ENCODE measurements at places on chromosomes 3 and 15.

DNA sequence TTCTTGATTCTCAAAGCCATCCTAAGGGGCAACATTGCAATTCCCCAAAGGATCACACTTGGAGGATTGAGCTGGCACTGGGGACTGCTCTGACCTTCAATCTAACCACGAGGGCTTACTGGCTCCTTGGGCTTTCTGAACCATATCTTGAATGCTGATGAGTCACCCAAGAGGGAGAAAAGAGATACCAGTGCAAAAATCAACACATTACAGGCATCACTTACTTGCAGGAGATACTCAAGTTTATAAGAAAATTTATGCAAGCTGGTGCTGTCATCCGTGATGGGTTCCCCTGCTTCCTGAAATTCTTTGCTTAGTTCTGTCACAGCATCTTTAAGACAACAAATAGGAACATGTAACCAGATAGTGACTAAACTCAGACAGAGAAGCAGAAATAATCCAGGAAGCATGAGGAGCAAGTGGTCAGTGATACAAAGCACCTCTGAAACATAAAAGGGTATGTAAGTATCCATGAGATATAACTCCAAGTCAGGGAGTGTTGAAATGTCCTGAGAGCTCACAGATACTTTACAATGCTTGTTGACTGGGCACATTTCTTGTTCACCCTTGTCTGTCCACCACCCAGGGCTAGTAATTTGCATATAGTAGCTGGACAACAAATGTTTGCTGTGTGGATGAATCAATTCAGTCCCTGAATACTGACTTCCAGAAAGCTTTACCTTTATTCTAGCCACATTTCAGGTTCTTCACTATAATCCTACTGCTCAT, 14.1 kb downstream of the FYCO1 start:
- DNase-seq, result no peak

GRCh38 chr3:37202035-37202434, 27.7 kb upstream of the LRRFIP2 start:
- DNase-seq, result no peak

GRCh38 chr3:87370007-87370406, 93.6 kb upstream of the POU1F1 start:
- DNase-seq, result peak; percentile 5

DNA sequence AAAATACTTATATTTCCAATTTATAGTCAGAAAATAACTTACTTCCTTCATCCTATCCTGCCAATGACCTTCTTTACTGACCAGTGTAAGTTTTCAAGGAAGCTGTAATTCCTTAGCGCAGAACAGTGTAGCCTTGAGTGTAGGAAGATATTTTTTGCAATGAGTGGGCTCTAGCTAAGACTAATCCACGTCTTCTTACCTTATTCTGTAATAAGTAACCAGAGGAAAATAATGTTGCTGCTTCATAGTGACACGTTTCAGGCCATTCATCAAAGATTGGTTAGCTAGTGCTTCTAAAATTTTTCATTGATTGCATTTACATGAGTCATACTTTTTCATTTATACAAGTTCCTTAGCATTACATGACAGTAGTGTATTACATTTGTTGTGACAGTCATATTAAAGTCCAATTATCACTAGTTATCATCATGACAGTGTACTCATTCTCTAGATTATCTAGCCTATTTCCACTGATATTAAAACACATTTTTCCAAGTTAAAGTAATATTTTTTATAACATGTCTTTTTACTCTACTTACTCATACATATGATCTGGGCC, 403.8 kb upstream of the EPHA3 start:
- no peak for DNase-seq

GRCh38 chr15:63983061-63983711, 63.1 kb downstream of the DAPK2 start:
- no peak for DNase-seq

DNA sequence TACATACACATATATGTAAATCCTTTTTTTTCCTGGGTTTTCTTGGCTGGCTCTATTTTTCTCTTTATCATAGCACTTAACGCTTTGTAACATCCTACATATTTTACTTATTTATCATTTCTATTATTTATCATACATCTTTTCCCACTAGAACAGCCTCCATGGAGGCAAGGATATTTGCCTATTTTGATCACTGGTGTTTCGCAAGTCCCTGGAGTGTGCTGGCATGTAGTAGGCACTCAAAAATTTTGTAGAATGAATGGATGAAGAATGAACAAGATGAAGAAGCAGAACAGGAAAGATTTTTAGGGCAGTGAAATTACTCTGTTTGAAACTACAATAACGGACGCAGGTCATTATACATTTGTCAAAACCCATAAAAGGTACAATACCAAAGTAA, 83.0 kb upstream of the PTX3 start:
- DNase-seq, result no peak

GRCh38 chr3:123256256-123256655, 54.5 kb downstream of the SEC22A start:
- DNase-seq, result no peak

DNA sequence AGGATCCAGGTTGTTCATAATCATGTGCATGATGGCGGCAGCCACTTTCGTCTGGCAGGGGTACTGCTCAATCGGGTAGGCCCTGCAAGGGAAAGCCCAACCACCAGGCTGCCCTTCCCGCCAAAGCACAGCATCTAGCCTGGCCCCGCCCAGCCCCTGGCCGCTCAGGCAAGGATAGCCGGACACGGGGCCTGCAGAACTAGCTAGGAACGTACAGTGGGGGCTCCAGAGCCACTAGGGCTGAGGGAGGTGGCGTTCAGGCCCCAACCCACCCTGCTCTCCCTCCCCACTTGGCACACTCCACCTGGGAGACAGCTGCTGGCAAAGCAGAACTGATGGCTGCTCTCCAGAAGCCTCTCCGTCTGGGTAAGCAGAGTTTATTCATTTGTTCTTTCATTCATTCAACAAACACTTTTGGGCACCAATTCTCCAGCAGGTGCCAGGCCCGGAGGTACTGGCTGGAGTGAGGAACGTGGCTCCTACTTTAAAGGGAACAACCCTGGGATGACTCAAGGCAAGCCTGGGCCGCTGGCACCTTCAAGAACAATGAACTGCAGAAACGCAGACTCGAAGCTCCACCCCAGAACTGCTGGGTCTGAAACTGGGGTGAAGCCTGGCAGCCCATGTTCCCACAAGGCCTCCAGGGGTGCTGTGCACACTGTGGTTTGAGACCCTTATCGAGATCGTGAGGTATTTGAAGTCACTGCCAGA, 7.8 kb downstream of the UROC1 start:
- no peak for DNase-seq

GRCh38 chr3:152472672-152472954, 203.9 kb downstream of the MBNL1 start:
- DNase-seq, result no peak

- no peak for DNase-seq
Observed at GRCh38 chr3:71244826-71245488, 338.6 kb downstream of the FOXP1 start.

GRCh38 chr3:13883681-13884080, 3.8 kb upstream of the WNT7A start:
- DNase-seq, result no peak

- DNase-seq, result no peak
Observed at GRCh38 chr3:127735767-127736693, 63.3 kb downstream of the ABTB1 start.

DNA sequence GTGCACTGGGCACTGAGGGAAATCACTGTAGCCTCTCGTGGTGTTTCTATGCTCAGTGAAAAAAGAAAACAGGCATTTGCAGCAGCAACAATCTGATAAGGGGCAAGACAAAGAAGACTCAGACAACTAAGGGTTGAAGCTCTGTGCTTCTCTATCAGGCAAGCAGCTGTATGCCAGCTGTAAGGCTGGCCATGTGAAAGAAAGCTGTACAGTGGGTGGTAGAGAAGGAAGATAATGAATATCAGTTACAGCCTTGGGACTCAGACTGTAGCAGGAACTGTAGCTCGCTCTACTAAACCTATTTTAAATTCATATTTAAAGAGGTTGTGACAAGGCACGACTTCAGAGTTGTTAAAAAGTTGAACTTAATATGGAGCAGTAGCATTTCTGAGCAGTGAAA, 76.3 kb downstream of the VGLL3 start:
- DNase-seq, result no peak

DNA sequence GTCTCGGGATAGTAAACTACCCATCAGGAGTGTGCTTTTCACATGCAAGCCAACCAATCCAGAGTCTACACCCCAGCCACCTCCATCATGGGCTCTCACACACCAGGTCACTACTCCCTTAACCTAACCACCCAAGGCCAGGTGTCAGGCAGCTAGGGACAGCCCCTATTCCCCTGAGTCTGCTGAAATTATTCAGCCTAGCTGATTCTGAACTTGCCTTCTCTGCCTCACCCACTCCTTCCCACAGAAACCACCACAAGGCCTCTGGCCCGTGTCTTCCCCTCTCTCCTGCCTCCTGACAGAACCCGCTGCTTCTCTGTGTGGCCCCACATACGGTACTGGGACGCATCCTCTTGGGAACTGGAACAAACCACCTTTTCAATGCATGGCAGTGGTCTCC, 82.1 kb downstream of the PCSK6 start:
- DNase-seq, result no peak

DNA sequence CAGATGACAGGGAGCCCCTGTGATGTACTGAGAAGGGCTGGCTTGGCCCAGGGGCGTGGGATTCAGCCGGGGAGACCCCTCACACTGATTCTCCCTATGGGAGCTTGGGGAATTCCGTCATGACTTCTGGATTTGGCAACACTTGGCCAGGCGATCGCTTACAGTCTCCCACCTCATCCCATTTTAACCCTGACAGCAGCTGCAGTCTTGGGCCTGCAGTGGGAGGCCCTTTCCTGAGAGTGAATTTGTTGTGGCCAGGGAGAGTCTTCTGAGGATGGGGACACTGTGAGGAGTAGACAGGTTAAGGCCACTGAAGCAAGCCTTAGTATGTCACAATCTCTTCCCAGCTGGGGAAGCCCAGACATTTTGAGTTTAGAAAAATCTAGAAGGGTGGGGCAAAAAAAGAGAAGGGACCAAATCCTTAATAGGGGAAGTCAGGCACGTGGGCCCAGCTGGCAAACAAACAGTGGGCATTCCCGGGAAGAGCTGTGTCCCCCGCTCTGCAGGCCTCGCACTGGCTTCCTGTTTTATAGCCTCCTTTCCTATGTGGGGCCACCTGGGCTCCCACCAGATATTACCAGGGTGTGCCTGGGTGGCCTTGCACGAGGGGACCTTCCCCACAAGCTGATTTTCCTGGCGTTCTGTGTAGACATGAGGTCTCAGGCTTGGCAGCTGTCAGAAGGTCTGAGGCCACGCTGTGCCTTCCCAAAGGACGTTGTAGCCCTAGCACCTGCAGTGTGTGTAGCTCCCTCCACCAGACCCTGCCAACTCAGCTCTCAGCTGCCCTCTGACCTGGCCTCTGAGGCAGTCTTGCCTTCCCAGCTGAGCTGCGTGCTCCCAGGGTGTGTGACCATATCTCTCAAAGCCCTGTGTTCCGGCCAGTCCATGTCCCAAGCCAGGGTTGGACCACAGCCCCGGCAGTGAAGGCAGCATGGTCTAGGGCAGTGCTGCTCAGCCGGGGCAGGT, 64.5 kb downstream of the FEM1B start:
- no peak for DNase-seq

DNA sequence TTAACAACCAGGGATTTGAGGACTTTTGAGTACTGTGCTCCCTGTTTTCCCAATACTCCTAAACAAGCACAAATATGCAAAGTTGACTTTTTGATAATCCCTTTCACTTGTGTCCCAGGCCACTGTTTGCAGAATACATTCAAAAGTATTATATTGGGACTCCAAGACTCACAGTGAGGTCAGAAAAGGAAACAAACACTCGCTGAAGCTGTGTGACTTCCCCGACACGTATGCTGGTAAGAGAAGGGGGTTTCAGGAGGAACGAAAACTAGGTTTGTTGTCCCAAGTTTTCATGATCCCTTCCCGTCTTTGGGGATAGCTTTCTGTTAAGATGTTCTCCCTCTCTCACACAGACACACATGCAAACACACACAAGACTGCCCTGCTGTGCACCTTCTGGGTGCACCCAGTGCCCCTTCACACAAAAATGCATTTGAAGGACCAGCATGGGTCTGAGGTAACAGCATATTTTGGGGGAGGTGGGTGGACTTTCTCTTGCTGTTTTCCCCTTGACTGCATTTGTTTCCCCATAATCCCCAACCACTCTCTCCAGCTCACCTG, 225.2 kb upstream of the PRICKLE2 start:
- no peak for DNase-seq

GRCh38 chr3:61442696-61443095, 118.7 kb upstream of the PTPRG start:
- DNase-seq, result no peak

GRCh38 chr3:127988770-127989557, 63.3 kb upstream of the SEC61A1 start:
- no peak for DNase-seq

GRCh38 chr3:99777708-99778107, 40.0 kb upstream of the CMSS1 start:
- DNase-seq, result no peak

DNA sequence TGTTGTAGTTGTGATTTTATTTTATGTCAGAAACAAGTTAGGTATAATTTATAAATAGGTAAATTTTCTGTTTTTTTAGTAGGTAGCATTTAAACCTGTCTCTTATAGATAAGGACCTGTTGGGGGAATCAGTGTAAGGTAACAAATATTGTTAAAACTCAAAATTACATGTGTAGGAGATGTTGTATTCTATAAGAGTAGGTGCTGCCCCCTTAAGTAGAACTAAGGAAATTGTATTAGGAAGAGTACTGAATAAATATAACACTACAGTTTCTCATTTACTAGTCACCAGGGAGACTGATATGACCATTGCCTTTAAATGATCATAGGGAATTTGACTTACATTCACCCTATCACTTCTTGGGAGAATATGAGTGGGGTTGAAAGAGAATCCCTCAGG, 31.2 kb downstream of the SLC25A36 start:
- DNase-seq, result no peak

- DNase-seq, result no peak
Observed at GRCh38 chr3:15281817-15282216, 50.6 kb downstream of the SH3BP5 start.

DNA sequence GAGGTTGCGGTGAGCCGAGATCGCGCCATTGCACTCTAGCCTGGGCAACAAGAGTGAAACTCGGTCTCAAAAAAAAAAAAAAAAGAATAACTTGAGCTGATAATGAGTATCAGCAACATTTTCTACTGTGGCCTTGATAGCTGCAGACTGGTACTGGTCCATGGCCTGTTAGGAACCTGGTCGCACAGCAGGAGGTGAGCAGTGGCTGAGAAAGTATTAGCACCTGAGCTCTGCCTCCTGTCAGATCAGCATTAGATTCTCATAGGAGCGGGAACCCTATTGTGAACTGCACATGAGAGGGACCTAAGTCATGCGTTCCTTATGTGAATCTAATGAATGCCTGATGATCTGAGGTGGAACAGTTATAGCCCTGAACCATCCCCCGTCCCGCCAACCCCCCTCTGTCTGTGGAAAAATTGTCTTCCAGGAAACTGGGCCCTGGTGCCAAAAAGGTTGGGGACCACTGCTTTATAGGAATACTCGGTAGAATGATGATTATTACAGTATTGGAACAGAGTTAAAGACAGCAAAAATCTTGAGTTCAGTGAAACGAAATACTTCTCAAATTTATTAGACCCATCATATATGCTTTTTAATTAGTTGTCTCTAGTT, 126.0 kb downstream of the ZNF609 start:
- no peak for DNase-seq

- no peak for DNase-seq
Observed at GRCh38 chr15:95868450-95868849, 462.1 kb upstream of the NR2F2 start.
